RPMI8226 (cell line): ENCODE measurements at places on chromosomes 4 and X.

DNA sequence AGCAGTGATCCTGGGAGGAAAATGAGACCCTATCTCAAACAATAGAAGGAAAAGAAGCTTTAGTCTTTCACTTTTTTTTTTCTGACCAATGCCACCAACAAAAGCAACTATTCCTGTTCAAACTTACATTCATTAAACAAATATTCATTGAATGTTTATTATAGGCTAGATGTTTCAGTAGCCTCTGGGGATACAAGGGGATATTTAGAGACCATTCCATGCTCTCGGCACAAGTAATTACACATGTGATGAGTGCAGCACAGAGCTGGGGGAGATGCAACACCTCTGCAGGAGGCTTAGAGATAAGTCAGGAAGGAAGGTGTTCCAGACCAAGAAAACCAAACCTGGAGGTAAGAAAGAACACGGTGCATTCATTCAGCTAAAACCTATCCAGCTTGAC is 68.3 kb downstream of the PALLD start:
- no peak for DNase-seq

DNA sequence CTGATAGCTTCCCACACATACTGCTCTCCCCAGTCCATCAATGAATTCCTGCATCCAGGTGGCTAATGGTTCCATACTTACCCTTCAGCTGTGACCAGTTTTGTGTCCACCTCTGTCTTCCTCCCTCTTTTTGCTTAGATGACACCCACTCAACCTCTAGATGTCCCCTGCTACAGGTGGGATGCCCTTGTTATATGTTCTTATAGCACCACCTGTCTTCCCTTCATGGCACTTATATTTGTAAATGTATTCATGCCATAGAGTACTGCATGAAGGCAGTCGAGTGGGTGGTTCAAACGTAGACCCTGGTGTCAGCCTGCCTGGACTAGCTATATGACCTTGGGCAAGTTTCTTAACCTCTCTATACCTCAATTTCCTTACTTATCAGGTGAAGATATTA is 6.5 kb upstream of the USP46 start:
- no peak for DNase-seq

DNA sequence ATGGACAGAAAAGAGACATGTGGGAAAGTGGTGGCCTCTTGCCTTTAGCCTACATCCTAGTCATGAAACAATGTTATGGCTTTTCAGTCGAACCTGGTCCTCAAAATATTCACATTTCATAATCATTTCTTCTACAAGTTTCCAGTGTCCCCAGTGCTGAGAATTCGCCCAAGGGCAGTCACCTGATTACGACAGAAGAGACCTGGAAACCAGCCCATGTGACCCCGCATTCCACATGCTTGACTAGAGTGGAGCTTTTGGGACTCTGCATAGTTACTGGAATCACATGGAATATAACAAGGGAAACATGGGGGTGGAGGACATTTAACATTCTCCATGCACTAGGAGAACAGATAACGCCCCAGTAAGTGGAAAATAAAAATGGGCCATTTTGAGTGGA is 100.1 kb downstream of the PPARGC1A start:
- no peak for DNase-seq

DNA sequence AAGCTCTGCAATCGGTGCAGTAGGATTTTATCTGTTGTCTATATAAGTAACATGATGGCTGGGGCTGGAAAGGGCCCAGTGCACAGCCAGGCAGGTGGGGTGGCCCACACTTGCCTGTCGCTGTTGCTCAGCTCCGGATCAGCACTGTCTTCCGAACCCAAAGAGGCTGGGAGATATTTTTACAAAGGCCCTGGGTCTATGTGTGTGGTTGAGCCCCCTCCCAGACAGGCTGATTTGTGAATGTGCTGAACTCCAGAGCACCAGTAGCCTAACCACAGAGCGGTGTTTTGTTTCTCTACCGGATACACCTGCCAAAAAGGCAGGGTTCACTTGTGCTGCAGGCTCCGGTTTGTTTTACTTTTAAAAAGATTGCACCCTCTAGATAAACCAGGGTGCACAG is 33.5 kb upstream of the CHRNA9 start:
- DNase-seq = peak; percentile 90

- no peak for DNase-seq
Observed at GRCh38 chrX:107773206-107773605, 2.4 kb downstream of the TSC22D3 start.

DNA sequence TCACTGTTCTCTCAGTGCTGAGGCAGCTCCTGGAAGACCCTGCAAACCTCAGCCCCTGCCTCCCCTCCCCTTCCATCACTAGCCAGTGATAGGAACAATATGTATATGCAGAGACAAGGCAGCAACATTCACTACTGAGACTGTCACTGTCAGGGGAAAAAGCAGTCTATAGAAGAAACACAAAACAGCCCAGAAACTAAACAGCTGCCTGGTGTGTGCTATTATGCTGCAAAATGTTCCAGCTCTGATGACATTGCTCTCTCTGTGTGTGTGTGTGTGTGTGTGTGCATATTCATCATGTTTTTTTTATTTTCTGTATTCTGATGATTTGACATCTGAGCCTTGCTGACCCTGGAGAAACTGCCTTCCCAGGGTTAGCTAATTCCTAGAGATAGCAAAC is 147.2 kb downstream of the SPATA18 start:
- DNase-seq = no peak
